ENCODE measurements at places on chromosomes 2 and 18. TPM values are rescaled to one million over a fixed set of nuclear protein-coding genes. Genes with fewer than 3 reads are reported as not detected.

CDK15 gene
- total RNA-seq = 0.14 TPM

VWA3B gene
- total RNA-seq = not detected

M1AP gene
- not detected for total RNA-seq

CXCR1 gene
- total RNA-seq = not detected

GRCh38 chr2:120867290-120868241, 131.9 kb downstream of the GLI2 start:
- peaks cover 33% of the 10 kb centered on the region for H3K27me3 ChIP-seq
- DNase-seq = peak; percentile 57
- H3K4me1 ChIP-seq = peaks cover 13% of the 10 kb centered on the region
- H3K4me3 ChIP-seq = peak overlapping the region; percentile 18

DNA sequence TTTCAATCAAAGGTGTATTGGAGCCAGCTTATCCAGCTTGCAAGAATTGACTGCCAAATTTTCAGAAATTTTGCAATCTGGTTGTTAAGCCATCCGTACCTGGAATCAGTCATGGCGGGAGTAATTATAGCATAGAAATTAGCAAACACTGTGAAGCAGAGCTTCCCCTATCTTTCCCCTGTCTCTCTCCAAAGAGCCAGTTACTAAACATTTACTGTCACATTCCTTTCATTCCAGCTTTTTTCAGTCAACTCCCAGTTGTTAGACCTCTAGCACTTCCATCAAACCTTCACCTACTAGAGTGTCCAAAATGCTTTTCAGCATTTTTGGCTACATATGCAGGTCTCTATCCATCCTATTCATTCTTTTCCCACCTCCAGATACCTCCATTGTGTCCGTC, 137.4 kb downstream of the MC4R start:
- no peak overlapping the region for H3K27ac ChIP-seq
- no peaks in the 10 kb centered on the region for H3K27me3 ChIP-seq
- H3K36me3 ChIP-seq = no peaks in the 10 kb centered on the region
- no peak for DNase-seq
- H3K4me1 ChIP-seq = no peaks in the 10 kb centered on the region

DNA sequence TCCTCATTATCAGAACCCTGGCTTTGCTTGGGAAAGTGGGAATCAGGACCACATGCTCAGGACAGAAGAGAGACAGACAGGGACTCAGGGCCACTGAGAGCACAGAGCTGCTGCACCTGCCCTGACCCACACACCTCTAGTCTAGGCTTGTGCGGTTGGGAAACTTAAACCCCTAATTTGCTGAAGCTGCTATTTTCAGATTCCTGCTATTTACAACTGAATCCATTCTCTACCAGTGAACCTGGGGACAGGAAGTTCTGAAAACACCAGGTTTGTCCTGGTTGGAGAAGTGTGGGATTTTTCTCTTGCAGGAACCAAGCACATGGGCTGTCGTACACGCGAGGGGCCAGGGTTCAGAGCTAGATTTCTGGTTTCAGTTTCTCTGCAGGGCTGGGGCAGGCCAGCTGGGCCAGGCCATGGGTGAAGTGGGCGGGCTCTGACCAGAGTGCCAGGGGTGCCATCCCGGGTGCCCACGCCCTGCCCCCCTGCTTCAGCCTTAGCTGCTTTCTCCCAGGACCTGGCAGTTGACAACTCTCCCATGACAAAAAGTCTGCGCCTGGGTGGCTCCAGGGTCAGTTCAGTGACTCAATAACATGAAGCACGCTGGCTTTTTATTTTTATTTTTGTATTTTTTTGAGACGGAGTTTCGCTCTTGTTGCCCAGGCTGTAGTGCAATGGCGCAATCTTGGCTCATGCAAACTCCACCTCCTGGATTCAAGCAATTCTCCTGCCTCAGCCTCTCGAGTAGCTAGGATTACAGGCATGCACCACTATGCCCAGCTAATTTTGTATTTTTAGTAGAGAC, 51.3 kb upstream of the SLC1A4 start:
- no peaks in the 10 kb centered on the region for H3K36me3 ChIP-seq
- no peaks in the 10 kb centered on the region for H3K27me3 ChIP-seq
- peak; percentile 66 for DNase-seq
- peak overlapping the region; percentile 58 for H3K27ac ChIP-seq
- H3K4me1 ChIP-seq = no peaks in the 10 kb centered on the region

DNA sequence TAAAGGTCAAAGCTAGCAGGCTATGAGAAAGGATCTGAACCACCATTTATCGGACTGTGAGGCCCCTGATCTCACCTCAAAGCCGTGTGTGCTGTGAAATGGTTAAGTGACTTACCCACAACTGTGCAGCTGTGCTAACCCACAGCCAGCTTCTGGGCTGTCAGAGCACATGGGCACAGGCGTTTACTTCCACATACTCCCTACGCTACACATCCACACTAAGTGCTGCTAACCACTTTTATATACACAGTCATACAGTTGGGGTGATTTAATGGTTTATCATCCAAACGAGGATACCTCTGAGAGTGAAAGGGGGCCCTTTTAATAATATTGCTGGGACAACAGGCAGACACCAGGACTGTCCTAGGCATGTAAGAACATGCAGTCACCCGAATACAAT, 37.3 kb downstream of the CYRIA start:
- no peaks in the 10 kb centered on the region for H3K36me3 ChIP-seq
- no peak overlapping the region for H3K27ac ChIP-seq

- H3K4me3 ChIP-seq = peak overlapping the region; percentile 52
- no peaks in the 10 kb centered on the region for H3K36me3 ChIP-seq
- DNase-seq = no peak
- peaks cover 24% of the 10 kb centered on the region for H3K4me1 ChIP-seq
- H3K27me3 ChIP-seq = peaks cover 99% of the 10 kb centered on the region
Measured at GRCh38 chr2:70901227-70902066, 34.3 kb upstream of the ATP6V1B1 start.

Data from transverse colon (tissue), 4 donors.